GM04503 (cell line): ENCODE measurements at places on chromosomes 12 and 14.

- DNase-seq, result no peak
These were observed 95.8 kb downstream of the TMTC3 start for GRCh38 chr12:88237954-88238353.

- no peak for DNase-seq
These were observed 72.9 kb upstream of the ELK3 start for GRCh38 chr12:96121271-96121711.

- DNase-seq, result no peak
These were observed 908 bp upstream of the WIF1 start for GRCh38 chr12:65121956-65122469.

DNA sequence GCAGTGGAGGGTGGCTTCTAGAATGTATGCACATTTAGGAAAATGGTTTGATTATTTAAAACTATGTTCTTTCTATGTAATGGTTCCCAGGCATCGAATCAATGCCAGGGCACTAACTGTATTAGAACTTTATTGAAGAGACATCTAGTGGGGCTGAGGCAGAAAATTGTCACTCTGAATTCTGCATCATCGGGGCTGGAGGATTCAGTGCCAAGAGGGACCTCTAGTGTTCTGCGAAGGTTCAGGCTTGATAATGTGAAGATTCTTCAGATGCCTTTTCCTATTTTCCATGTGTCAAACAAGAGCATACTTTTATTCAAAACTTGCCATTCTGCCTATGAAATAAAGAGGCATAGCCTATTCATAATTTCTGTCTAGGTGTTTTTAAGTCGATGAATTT is 146.3 kb downstream of the CAND1 start:
- DNase-seq, result peak; percentile 38

- DNase-seq, result no peak
These were observed 81.5 kb upstream of the KCNA1 start for GRCh38 chr12:4828176-4828575.

DNA sequence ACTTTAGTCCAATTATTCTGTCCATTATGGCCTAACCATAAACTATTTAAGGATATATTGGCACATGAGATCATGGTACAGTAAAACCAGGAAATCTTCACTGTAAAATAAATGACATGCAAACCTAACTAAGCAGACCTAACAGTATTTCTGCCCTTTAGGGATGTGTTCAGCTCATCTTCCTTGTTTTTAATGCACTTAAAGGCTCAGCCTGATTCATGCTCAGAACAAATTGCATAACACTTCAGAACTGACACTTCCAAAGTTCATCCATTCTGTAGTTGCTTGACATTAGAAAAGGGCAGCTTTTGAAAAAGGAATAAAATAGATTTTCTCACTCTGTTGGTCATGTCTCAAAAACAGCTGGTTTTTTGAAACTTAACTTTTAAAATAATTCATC is 708.5 kb downstream of the C12orf50 start:
- no peak for DNase-seq

DNA sequence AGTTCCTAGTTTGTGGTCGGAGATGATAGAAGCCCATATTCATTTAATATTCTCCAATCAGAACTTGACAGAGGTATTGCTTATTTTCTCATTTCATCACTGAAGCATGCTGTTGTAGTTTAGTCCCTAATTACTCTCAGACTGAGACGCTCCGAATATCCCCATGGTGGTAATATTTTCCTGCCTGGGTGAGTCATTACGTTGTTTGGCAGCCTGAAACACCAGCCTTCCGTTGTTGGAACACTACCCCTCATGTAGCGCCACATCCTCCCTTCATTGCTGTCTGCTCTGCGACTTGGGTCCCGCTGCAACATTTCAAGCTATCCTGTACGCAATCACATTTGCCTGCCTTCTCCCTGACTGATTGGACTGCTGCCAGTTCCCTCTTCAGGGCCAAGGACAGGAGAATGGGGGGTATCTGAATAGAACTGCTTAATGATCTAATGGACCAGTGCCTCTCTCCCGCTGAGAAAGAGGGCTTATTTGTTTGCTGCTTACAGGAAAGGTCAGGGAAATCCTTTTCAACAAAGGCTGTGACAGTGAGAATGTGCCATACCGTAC is 369.1 kb downstream of the NPAS3 start:
- peak; percentile 93 for DNase-seq
